Fibroblast of skin of back (primary cell): ENCODE measurements at places on chromosomes 7 and 10.

- no peak for DNase-seq
Measured at GRCh38 chr7:119640326-119640725, 632.6 kb upstream of the KCND2 start.

DNA sequence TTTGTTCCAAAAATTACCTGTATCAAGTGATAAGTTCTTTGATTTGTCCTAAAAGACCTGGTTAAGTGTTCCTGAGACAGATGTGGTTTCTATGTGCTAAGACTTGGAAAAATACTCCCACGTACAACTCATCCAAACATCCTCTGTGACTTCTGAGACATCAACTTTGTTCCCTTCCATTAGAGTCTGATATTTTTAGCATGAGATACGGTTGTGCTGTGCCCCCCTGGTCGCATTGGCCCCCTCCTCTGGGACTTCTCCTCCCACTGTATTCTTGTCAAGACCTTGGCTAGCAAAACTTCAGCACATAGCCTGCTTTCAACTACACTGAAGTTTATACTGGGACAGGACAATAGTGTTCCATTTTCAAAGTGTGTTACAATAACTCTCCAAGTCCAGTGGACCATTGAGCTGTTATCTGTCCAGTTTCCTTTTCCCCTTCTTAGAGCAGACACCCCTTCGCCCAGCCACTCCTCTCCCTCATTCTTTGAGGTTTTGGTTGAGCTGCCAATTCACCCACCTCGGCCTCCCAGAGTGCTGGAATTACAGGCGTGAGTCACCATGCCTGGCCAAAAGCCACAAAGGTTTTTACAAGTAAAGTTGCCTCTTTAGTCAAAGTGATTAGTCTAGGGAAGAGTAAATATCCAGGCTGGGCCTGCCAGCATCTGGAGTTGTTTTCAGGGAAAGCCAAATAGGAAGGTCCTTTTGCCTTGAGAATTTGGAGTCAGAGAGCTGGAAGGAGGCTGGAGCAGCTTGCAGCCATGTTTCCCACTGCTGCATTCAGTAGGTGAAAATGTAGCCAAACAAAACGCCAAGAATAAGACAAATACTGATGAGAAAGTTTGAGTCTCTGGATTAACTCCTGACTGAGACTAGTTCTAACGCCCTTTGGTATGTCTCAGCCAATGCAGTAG, 17.8 kb upstream of the PDLIM1 start:
- peak; percentile 98 for DNase-seq

DNA sequence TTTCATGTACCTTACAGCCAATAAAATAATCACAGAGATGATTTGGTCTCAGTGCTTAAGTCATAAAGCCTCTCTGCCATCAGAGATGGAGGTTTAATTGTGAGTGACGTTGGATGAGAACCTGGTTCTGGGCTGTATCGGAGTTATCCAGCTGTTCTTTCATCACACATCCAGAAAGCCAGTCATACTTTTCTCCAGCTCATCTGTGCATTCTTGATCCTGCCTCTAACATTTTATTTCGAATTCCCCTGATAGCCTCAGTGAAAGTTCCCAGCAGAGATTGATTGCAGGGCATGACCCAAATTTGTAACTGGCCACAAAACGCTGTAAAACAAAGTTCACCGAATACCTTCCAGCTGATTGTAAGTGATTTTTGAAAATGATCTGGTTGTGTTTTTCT, 212.6 kb upstream of the HABP2 start:
- no peak for DNase-seq

- DNase-seq, result no peak
Measured at GRCh38 chr10:8051851-8052257, 2.6 kb upstream of the GATA3 start.

DNA sequence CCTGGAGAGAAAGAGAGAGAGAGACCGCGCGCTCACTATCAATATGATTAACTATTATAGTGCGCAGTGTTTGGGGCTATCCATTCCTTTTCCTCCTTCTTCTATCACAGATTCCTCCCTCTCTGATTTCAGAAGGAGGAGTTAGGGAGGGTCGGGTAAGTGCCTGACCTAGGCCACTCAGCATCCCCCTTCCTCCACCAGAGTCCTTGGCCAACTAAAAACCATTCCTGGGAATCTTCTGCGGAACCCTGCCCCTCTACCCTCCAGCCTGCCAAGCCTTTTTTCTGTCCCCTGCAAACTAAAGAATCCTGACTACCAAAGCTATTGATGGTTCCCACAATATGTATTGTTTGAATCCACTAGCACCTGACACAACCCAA, 256.2 kb upstream of the NFE2L3 start:
- no peak for DNase-seq

DNA sequence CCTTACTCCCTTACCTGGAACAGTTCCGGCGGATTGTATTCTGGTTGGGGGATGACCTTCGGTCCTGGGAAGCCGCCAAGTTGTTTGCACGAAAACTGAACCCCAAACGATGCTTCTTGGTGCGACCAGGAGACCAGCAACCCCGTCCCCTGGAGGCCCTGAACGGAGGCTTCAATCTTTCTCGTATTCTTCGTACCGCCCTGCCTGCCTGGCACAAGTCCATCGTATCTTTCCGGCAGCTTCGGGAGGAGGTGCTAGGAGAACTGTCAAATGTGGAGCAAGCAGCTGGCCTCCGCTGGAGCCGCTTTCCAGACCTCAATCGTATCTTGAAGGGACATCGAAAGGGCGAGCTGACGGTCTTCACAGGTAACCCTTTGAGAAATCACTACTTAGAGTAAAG, 1.7 kb downstream of the TWNK start:
- no peak for DNase-seq

DNA sequence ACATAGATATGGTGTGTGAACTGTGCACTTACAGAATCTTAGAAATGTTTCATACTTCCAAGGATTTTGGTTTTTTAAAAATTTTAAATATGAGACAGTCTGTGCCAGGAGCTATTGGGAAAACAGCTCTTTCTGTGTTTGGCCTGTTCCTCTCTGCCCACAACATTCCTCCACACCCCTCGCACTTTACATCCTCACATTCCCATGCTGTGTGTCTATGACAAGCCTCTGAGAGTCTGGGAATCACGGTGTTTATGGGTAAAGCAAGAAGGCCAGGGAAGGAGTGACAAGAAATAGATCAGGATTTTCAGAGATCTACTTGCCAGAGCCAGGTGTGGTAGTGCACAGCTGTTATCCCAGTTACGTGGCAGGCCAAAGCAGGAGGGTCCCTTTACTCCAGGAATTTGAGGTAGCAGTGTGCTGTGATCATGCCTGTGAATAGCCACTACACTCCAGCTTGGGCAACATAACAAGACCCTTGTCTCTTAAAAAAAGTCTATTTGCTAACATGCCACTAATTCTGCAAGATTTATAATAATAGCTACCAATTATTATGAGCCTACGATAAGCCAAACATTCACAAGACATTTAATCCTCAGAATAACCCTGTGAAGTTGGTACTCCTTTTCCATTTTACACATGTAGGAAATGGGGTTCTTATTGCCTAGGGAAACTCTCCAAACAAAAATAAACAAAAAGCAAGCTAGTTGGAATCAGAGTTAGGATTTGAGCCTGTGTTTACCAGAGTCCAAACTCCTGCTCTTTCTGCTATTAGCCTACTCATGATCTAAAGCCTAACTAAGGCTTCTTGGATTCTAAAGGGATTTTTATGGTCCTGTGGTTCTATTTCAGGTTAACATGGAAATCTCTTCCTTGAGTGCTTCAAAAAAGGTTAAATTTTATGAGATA, 168.3 kb upstream of the SP8 start:
- DNase-seq, result no peak

- DNase-seq, result no peak
Measured at GRCh38 chr10:113600569-113600968, 47.7 kb downstream of the HABP2 start.

DNA sequence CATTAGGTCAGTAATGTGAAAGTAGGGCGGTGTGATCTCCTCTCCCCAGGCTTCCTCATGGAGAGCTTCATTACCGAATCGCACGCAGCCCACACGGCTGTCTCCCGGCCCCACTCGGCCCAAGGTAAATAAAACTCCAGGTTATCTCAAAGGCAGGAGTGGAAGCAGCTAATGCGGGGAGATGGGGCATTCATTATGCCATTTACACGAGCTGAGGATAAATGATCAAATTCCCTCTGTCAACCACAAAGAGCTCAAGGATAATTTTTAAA, 93.5 kb downstream of the ADARB2 start:
- DNase-seq, result no peak
